ENCODE measurements at places on chromosomes 5 and 9.
A peak's percentile ranks its signal among the peaks of the same experiment; 100 is the strongest.

DNA sequence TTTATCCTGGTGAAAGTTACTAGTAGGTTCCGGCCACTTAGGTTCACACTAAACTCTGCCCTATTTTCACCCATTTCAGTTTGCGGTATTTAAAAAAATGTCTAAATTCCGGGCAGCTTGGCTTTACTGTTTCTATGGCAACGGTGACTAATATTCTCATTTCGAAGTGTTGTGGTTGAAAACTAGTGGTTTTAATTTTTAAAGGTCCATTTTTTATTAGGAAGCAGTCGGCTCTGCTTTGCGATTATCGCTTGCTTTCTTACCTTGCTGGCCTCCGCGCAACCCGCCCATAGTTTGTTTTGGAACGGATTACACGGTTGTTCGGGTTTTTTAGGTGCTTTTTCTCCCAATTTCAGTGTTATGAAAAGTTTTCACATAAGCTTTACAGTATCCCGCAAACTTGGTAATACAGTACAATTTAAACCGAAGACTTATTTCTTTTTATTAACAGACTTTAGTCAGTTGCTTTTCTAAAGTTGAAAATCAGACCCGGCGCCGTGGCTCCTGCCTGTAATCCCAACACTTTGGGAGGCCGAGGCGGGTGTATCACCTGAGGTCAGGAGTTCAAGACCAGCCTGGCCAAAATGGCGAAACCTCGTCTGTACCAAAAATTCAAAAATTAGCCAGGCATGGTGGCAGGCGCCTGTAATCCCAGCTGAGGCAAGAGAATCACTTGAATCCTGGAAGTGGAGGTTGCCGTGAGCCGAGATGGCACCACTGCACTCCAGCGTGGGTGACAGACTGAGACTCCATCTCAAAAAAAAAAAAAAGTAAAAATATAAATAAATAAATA, 1.6 kb downstream of the KDM4C start:
- DNase-seq = peak; percentile 23

DNA sequence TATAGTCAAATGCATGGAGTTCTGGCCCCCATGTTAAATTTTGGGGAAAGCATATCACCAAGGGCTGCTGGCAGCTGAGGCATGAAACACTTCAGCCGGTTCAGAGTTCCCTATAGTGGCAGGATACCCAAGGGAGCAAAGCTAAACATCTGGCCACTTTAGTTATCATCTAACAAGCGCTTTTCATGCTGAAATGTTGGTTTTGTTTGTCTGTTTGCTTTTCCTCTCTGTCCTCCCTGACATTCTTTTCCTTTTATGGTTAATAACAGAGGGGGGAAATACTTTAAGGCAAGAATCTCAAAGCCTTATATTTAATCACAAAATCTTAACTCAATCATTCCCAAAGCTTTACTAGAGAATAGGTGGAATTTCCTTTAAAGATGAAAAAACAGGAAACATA, 11.9 kb downstream of the APBA1 start:
- DNase-seq = peak; percentile 26

DNA sequence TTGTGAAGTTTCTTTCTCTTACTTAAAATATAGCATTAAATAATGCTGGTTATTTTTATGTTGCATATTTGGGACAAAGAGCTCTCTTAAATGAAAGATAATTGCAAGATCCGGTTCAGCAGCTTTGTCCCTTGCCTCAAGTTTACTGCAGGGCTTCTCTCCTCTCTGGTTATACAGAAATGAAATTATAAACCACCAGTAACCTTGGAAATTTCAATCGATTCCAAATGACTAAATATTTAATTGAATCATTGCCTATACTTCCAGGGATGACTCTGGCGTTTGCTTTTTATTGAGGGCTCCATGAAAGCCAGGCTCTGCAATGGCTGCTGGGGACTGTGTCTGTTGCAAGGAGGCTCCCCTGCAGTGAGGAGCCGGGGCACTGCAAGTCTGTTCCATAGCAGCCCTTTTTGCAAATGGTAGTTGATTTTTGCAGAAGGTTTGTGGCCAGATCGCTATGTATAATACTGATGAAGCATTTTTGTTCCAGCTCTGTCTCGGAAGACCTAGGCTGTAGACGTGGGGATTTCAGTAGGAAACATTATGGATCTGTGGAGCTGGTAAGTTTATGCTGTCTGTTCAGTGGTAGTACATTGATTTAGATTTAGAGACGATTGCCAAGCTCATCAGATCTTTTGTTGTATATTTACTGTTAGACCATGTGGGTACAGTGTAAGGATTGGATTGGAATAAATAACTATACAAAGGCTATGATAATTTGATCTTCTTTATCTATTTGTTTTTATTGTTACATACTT, at the start of gene GARNL3:
TSS of gene GARNL3 (plus strand) at position 313 of the 758 bp plus-strand sequence. CDS start at position 417, 104 bp downstream.
- peak; percentile 60 for DNase-seq

- peak; percentile 33 for DNase-seq
These were observed 79.7 kb downstream of the SLF1 start for GRCh38 chr5:94698197-94698596.

DNA sequence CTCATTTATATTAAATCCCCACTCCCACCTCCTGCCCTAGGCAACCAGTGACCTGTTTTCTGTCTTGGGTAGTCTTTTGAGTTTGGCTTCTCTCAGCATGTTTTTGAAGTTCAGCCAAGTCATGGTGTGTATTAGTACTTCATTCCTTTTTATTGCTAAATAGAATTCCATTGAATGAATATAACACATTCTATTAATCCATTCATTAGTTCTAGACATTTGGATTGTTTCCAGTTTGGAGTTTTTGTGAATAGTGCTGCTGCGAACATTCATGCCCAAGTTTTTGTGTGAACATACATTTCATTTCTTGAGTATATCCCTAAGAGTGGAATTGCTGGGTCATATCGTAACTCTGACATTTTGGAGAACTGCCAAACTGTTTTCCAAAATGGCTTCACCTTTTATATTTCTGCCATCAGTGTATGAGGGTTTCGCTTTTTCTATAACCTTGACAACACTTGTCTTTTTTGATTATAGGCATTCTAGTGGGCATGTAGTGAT, 2.7 kb downstream of the ZNF346 start:
- no peak for DNase-seq

Data from eye (tissue), 1 donor.